ENCODE measurements at places on chromosomes 1 and 21.

- no peak for DNase-seq
Observed at GRCh38 chr1:167676916-167677848, 44.6 kb upstream of the MPZL1 start.

- no peak for DNase-seq
Observed at GRCh38 chr1:51283979-51284378, 46.4 kb downstream of the TTC39A start.

- DNase-seq = no peak
Observed at GRCh38 chr1:182965861-182966260, 12.9 kb upstream of the SHCBP1L start.

DNA sequence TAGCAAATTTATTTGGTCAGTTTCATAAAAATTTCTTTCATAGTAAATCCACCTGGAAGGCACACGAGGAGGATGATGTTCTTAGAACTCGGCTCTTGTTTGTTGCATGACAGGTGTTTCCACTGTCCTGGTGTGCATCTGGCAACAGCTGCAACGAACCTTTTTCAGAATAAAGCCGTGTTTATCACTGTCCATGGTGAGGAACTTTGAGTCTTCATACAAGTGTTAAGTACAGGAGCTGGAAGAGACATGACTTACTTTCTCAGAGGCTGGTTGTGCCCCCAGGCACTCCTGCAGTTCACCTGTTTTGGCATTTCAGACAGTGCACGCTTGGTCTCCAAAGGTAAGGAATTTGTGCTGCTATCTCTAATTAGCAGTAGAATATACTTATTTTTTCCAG, 97.1 kb downstream of the ADAMTS1 start:
- DNase-seq = no peak

DNA sequence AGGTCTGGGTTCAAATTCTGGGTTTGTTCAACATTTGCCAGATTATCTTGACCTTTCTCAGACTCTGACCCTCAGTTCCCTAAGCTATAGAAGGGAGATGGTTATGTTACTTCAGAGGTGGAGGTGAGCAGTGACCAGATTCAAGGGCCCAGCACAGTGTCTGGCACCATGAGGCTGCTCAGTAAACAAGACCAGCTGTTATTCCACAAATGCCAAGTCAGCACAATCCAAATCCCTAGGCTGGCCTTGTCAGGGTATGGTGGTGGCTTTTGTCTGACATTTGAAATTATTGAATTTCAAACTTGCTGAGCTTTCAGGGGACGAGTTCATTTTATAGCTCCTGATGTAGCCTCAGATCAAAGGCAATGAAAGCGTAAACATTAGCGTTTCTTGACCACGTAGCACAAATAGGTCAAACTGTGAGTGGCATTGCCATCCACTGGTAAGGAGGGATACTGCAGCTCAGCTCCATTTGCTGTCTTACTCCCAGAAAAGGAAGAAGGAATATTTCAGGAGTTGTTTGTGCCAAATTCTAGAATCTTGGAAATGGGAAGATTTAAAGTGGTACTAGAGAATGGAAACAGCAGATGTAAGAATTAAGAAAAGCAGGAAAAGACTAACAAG, 94.3 kb upstream of the EDN2 start:
- DNase-seq = peak; percentile 18

GRCh38 chr1:206001476-206001888, 1.7 kb downstream of the RAB7B start:
- peak; percentile 91 for DNase-seq

DNA sequence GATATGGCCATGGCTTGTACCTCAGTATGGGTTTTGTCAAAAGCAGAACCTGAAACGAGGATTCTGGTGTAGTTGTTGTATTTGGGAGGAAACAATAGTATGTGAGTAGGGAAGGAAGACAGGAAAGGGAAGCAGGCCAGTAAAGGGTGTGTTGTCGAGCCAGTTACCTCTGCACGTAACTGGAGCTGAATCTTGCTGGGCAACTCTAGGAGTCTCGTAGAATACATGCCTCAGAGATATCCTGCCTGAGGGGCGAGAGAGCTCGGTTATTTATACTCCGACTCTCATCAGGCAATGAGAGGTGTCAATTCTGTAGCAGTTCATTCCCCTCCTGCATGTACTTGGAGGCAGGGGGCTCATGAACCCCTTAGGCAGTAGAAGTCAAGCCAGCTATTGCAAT, 45.9 kb upstream of the KIF26B start:
- DNase-seq = no peak

DNA sequence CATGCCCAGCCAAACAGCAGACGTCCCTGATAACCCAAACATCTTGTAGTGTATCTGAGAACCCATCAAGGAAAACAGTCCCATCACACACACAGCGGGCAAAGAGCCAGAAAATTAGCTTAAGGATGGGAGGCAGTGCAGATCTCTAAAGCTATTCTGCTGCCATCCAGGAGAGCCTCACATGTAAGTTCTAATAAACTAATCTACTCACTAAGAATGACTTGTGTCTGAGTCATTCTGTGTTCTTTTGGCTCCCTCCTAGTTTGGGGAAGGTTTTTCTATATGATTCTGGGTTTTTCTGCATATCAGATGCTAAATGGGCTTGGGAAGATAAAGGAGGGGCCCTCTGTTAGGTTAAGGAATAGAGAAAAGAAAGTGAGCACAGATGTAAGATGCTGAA, 162.8 kb downstream of the HUNK start:
- DNase-seq = no peak

- DNase-seq = no peak
Observed at GRCh38 chr1:29122682-29123052, 1.0 kb downstream of the TMEM200B start.

GRCh38 chr1:109397581-109398342, at the start of gene SORT1:
TSS of gene SORT1 (minus strand) at chr1:109397918. CDS start at chr1:109397892, 26 bp downstream.
- DNase-seq = peak; percentile 89

DNA sequence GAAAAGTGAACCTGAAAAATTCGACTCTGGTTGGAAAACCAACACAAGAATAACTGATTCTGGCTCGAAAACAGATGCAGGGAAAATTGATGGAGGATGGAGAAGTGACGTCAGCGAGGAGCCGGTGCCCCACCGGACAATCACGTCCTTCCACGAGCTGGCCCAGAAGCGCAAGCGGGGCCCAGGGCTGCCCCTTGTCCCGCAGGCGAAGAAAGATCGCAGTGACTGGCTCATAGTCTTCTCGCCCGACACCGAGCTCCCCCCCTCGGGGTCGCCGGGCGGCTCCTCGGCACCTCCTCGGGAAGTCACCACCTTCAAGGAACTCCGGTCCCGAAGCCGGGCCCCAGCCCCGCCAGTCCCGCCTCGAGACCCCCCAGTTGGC, 1.9 kb downstream of the RUSC1 start:
- DNase-seq = no peak

All from HT1080 (cell line).